ENCODE measurements at places on chromosomes 5 and 9.
A peak's percentile ranks its signal among the peaks of the same experiment; 100 is the strongest.

DNA sequence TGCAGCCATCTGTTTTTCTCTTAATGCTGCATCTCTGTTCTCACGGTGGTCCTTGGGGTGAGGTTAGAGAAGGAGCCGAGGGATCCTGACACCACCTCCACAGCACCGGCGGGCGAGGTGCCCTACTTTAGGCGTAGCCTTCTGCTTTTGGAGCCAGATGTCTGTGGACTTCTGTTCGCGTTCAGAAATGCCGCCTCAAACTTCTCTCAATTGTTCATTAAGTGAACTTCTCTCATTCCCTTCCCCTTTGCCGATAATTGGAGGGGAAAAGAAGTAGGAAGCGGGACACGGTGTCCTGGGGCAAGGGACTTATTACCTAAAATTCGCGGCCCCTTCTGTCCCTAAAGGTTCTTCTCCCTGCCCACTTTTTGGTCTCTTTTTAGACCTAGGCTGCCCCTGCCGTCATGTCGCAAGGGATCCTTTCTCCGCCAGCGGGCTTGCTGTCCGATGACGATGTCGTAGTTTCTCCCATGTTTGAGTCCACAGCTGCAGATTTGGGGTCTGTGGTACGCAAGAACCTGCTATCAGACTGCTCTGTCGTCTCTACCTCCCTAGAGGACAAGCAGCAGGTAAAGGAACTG is 455 bp downstream of the KIF20A start:
- DNase-seq = no peak

DNA sequence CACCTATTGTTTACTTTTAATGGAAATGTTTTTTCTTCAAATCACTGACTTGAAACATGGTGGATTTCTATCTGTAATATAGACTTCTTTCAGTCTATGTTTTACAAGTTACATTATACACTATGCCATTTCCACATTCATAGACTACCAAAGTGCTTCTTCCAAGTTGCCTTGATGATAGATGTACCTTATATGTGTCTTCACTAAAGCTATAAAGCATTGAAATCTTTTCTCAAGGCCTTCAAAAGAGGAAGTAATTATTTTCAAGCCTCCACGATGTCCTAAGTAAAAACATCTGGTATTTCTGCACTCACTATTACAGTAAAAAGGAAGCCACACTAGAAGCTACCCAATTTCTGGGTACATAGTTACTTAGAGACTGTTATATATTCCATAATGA is 113.3 kb downstream of the FGF10 start:
- DNase-seq = no peak

GRCh38 chr9:131012396-131012917 is 3.5 kb downstream of the LAMC3 start:
- no peak for DNase-seq

- no peak for DNase-seq
Measured at GRCh38 chr5:164060786-164061355, 555.5 kb downstream of the MAT2B start.

- no peak for DNase-seq
Measured at GRCh38 chr5:170097934-170098333, 7.8 kb upstream of the FOXI1 start.

- no peak for DNase-seq
Measured at GRCh38 chr9:136685790-136686533, 1.3 kb downstream of the AGPAT2 start.

- DNase-seq = no peak
Measured at GRCh38 chr9:111051400-111051799, 13.1 kb upstream of the LPAR1 start.

- DNase-seq = no peak
Measured at GRCh38 chr9:96660692-96661248, 5.7 kb upstream of the PRXL2C start.

DNA sequence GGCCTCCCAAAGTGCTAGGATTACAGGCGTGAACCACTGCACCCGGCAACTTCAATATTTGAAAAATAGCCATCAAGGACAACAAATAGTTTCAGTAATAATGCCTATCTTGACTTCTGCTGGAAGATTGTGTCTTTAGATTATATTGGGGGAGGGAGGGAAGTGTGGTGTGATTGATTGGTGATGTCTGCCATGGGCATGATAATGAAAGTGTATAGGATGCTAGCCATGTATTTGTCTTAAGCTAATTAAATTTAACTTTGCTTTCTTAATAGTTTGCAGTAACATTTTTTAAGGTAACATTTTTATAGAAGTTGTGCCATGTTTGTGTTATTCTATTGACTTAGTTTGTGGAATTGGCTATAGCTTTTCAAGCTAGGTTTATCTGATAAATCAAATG is 4.6 kb downstream of the JMY start:
- no peak for DNase-seq

DNA sequence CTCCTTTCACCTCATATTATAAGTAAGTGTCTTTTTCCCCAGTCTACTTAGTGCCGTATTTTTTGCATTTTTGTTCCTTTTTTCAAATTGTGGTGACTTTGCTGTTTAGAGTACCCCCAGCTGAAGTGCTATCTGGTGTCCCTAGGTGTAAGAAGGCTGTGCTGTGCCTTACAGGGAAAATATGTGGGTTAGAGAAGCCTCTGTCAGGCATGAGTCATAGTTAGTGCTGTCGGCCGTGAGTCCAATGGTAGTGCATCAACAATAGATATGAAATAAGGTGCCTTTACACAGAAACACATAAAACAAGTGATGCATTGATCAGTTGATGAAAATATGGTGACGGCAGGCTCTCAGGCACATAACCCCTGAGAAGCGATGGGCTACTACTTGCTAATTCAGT is 20.1 kb downstream of the SYK start:
- no peak for DNase-seq

DNA sequence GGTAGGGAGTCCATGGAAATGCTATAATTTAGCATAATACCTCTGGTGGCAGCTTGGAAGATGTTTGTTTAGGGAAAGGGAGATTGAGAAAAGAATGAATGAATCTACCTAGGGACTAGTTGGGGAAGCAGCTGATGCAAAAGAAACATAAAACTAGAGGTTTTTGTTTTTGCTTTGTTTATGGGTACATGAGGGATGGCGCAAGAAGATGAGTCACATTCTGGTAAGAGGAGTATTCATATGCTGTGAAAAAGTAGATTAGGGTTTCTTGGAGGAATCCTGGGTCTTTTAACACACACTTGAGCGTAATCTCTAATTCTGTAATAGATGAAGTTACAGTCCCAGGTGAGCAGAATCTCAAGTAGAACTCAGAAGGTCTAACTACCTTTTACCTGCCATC is 17.1 kb downstream of the C9orf43 start:
- DNase-seq = no peak

- DNase-seq = no peak
Measured at GRCh38 chr5:59491945-59492344, 401.6 kb downstream of the PDE4D start.

- DNase-seq = no peak
Measured at GRCh38 chr5:108516785-108517184, 134.9 kb upstream of the FBXL17 start.

DNA sequence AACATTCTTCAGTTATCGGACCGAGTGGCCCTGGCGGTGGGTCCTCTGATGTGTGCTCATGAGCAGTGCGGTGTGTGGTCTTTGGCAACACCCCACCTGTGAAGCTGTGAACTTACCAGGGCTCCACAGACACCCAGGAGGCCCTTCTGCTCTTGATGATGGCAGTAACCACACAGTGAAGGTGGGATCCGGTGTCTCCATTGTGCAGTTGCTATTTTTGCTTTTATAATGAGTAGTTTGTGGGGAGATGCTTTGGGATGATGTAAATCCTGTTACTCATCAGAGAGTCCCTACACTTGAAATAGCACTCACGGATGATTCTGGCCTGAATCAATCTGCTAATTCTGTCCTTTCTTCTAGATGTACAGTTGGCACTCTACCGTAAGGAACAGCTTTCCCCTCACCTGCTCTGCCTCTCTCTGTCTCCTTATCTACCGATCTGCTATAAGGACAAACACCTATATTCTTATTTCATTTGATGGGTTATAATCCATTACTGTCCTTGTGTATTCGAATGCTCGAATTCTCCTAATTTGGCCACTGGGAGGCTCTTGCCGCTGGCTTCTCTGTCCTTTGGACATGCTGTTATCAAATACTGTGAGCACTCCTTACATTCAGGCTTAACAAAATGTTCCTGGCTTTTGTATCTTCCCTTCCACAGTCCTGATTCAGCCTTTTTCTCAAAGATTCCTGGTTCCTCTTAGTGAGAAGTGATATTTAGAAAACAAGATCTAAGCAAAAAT is 20.2 kb downstream of the ATPSCKMT start:
- peak; percentile 95 for DNase-seq

DNA sequence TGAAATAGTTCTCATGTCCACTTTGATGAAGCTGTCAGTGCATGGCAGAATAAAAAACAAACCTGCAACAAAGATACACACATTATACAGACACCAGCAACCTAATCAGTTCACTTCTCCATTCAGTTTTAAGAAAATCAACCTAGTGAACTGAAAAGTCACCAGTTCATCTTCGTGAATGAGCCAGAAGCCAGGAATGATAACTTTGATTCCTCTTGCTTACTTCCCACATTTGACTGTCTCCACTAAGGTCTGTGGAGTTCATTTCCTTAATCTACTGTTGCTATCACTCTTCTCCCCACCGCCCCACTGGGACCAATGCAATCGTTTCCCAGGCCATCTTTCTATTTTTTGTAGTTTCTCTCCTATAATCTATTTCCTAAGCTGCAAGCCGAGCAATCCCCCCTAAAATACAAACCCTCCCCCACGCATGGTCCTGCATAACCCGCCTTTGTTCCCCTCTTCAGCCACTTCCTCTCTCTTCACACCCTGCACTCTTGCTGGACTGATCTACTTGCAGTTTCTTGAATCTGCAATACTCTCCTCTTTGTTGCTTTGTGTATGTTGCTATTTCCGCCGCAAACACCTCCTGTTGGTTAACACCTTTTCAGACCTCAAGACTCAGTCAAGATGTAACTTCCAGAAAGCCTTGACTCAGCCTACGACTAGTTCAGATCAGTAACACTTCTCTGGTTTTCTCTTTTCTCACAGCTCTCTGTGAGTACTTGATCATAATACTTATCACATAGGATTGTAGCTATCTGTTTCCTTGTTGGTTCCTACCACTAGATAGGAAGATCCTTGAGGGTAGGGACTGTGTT is 16.6 kb downstream of the STOM start:
- DNase-seq = no peak

DNA sequence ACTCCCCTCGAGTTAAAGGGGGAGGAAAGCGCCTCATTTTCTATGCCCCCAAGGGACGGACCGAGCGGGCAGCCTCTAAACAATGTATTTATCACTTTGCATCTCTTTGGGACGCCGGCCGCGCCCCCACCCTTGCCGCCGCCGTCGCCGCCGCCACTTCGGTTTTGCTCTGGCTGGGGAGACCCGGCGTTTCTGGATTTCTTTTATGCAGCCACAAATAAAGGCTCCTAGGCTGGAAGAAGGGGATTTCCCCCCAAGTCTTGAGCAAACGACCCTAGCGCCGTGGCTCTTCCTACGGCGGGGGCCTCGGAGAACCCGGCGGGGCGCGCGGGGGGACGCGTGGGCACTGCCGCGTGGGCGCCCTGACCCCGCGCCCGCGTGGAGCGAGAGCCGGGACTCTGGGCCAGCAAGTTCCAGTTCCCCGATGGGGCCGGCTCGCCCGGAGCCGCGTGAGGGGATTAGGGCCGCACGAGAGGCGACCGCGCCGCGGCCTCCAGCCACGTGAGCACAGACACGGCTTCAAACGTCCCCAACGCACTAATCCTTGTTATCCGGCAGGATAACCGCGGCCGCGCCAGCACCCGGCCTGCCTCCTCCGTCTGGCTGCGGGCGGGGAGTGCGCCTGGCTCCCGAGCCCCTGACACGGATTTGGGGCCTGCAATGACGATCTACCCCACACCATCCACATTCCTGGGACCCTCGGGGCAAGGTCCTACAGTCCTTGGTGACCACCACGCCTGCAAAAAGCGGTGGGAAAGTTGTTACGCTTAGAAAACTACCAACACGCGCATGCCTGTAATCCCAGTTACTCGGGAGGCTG is 7.9 kb upstream of the NEUROG1 start:
- no peak for DNase-seq

- DNase-seq = peak; percentile 63
Measured at GRCh38 chr5:88707216-88707965, 175.6 kb downstream of the MEF2C start.

- no peak for DNase-seq
Measured at GRCh38 chr9:86763791-86764190, 183.5 kb downstream of the GAS1 start.

- DNase-seq = no peak
Measured at GRCh38 chr5:157259699-157260098, 6.2 kb upstream of the CYFIP2 start.

GRCh38 chr9:113425072-113425471 is 14.5 kb downstream of the C9orf43 start:
- DNase-seq = no peak

GRCh38 chr9:8876303-8876702 is 1076.7 kb upstream of the DMAC1 start:
- no peak for DNase-seq

- DNase-seq = no peak
Measured at GRCh38 chr5:81286059-81286617, 15.2 kb upstream of the ZCCHC9 start.

- DNase-seq = peak; percentile 67
Measured at GRCh38 chr5:101390151-101390908, 487.2 kb upstream of the ST8SIA4 start.

- DNase-seq = no peak
Measured at GRCh38 chr5:82784521-82784920, 292.7 kb downstream of the TMEM167A start.

DNA sequence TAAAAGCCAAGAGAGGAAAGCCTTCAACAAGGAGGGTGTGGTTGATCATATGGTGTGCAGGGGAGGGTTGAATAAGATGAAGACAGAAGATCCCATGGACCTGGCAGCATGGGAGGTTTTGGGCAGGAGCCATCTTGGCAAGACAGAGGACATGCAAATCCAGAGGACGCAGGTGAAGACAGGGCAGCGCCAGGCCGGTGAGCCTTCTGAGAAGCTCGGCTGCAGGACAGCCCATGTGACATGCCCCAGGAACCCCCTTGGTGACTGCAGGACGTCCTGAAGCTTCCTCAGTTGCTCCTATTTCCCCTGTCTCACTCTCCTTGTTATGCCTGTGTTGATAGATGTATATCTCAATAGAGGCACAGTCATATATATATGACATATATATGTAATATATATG is 159.4 kb downstream of the GADD45G start:
- DNase-seq = no peak

- DNase-seq = no peak
Measured at GRCh38 chr9:5874048-5874447, 16.6 kb upstream of the MLANA start.

DNA sequence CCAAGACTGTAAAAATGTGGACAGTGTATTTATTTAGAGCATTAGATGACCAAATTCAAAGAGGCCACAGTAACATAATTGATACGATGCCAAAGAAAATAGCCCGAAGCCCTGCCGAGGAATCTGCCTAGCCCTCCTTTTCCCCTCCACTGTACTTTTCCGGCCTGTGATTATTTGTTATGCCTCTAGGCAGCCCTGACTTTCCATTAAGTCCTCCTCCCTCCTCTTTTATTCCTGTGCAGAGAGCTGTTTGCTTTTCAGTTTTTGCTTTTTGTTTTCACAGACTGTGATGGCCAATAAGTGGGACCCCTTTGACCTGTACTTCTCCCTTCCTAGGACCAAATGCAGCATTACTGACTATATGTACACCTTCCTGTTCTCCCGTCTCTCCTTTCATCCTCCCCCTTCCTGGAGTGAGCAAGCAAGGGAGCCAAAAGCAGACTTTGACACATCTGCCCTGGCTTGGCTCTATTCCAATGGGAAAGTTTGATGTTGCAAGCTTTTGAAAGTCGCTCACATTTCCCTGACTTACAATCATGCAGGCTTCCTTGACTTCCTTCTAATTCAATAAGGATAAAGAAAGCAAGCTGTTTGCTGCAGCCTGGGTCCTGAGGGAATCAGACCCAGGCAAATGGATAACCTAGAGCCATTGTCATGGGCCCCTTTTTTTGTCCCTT is 76.1 kb downstream of the NREP start:
- DNase-seq = peak; percentile 98
